ENCODE measurements at places on chromosomes 13 and 19.
A peak's percentile ranks its signal among the peaks of the same experiment; 100 is the strongest.

GRCh38 chr19:57363688-57364181 is 384 bp downstream of the TRAPPC2B start:
- no peak for DNase-seq

GRCh38 chr19:39032063-39032918 is at the start of gene FBXO27:
Gene FBXO27 (minus strand): TSS chr19:39032549. CDS start chr19:39032227, 322 bp downstream.
- DNase-seq, result no peak

DNA sequence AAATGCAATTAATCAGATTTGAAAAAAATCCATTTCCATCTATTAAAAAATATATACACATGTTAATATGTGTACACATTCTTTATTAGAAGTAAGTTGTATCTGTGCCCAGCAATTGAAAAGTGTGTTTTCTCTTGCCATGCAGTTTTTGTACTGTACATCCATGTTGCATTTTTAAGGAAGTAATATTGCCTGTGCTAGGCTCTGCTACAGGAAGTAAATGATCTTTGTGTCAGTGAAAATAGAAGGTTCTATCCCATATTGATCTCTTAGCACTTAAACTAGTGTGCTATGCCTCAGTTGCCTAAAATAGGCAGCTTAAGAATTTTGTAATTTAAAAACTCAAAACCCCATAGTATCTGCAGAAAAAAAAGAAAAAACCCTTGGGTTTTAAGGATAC is 122.5 kb downstream of the CDK8 start:
- DNase-seq, result no peak

DNA sequence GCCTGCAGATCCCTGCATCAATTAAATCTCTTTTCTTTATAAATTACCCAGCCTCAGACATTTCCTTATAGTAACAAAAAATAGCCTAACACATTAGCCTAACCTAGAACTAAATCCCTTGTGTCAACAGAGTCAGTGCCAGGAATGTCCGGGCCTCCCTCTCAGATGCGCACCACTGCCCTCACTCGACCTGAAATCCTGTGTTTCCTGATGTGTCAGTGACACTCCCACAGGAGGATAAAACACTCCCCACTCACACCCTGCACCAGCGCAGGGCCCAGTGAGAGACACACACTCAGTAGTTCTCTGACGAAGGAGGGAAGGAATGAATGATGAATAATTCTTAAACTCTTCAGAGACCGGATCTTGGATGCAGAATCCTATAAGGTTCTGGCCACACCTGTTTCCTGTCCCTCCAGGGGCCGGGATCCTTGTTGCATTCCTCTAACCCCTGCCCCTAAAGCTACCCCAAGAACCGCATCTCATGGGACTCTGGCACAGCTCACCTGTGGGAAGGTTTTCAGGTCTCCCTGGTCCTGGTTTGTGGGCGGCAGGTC is 3.1 kb downstream of the CEACAM3 start:
- no peak for DNase-seq

DNA sequence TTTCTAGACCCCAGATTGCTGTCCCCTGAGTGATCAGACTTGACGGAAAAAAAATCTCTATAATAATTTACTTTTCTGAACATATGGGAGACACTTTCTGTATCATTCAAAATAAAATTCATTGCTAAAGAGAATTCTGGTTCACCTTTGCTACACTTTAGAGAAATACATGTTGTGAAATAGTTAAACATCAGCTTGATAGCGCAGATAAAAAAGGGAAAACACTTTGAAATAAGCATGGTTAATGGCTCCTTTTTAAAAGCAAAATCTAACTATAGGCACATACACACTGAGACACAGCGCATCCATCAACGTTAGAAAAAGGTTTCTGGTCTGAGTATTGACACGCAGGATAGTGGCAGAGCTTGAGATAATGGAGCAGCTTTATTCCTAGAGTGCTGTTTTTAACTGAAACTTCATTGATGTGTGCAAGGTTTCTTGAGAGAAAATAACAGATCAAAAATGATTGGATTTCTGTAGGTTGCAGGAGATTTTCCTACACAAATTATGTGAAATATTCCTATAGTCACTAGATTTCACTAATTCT is 341.2 kb downstream of the MZT1 start:
- no peak for DNase-seq

DNA sequence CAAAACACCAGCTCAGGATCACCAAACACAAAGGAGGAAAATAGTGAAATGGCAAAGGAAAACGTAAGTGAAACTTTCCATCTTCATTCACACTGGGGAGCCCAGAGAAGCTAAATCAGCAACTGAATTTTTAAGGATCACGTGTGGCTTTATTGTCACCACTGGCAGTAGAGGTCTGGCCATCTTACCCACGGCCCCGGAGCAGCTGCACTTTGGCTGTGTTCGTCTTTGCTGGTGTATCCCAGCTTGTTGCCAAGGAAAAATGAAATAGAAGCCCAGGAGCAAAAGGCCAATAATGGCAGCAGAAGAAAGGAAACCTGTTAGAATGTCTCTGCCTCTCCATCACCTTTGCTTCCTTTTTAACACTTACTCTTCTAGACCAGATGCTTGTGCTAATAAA is 274.7 kb downstream of the FOXO1 start:
- DNase-seq, result no peak

GRCh38 chr13:40390401-40390916 is 276.0 kb downstream of the FOXO1 start:
- DNase-seq, result no peak

DNA sequence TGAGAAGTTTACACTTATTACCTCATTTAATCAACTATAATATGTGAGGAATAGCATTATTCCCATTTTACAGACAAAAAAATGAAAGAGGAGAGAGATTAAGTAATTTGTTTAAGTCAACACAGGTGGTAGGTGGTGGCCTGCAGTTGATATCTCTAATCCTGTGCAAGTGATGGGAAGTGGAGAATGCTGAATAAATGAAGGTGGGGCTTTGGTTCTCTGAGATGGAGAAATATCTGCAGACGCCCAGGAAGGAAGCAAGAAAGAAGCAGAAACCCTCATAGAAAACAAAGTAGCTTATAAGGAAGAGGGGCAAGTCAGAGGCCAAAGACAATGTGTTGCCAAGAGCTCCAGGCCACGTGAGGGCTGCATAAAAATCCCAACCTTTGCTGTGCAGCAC is 274.3 kb downstream of the NHLRC3 start:
- DNase-seq, result no peak

DNA sequence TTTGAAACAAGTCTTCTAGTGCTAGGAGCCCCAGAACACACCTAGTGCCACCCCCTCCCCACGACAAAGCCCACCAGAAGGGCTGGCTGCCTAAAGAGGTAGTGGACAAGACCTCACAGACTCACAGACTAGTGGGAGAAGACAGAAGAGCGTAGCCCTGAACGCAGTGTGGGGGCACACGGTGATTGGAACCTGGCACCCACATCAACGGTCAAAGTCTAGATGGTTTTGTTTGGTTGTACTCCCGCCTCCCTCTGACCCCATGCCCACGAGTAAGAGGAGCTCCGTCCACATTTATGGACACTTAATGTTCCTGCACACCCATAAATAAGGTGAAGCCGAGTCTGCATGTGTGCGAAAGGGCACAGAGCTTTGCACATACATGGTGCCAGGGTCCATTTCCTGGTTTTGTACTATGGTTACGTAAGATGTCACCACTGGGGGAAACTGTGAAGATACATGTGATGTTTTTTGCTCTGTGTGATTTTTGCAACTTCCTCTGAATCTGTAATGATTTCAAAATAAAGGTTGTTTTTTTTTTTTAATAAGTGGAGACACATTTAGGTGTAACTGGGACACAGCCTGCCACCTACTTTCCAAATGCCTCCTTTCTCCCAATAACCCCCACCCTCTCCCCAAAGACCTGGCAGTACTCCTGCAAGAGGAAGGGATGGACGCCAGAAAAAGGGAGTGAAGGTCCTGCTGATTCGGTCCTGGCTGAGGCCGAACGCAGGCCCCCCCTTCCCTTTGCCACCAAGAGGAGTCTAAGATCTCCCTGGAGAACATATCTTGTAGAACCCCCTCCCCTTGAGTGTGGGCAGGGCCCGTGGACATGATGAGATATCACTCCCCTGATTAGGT is 72.8 kb downstream of the GNG7 start:
- no peak for DNase-seq

- DNase-seq, result no peak
Observed at GRCh38 chr13:38308736-38309135, 40.9 kb upstream of the UFM1 start.

GRCh38 chr19:33298146-33298911 is 4.0 kb downstream of the CEBPA start:
- DNase-seq, result no peak

DNA sequence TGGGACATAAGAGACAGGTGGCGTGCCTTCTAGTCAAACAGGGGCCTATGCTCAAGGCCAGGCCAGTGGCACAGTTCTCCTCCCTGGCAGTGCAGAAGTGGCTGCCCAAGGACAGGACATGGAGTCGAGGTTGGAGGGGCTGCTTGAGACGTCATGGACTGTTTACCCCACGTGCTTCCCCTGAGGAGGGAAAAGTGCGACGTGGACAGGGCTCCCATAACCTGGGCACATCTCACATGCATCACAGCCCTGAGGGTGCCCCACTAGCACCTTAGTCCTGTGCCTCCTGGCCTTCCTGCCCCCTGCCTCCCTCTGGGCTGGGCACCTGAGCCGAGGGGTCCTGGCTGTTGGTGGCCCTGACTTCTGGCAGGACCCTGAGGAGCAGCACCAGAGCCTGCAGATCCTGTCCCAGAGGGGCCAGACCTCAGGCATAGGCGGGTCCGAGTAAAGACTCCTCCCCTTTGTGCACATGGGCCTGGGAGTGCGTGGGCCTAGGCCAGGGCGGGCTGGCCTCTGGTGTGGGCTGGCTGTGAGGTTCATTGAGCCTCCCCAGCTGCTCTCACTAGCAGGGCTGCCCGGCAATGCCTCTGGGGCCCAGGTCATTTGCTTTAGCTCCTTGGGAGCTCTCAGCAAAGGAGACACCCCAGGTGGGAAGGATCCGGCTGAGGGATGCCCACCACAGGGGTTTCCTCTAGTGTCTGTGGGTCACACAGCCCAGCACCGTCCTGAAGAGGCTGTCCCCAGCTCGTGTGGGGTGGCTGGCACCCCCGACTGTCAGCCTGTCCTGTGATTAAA is 65.7 kb downstream of the CEBPG start:
- no peak for DNase-seq

GRCh38 chr19:13838435-13839129 is 38.4 kb upstream of the NANOS3 start:
- no peak for DNase-seq

GRCh38 chr13:23583491-23583890 is 13.3 kb downstream of the TNFRSF19 start:
- DNase-seq, result no peak

DNA sequence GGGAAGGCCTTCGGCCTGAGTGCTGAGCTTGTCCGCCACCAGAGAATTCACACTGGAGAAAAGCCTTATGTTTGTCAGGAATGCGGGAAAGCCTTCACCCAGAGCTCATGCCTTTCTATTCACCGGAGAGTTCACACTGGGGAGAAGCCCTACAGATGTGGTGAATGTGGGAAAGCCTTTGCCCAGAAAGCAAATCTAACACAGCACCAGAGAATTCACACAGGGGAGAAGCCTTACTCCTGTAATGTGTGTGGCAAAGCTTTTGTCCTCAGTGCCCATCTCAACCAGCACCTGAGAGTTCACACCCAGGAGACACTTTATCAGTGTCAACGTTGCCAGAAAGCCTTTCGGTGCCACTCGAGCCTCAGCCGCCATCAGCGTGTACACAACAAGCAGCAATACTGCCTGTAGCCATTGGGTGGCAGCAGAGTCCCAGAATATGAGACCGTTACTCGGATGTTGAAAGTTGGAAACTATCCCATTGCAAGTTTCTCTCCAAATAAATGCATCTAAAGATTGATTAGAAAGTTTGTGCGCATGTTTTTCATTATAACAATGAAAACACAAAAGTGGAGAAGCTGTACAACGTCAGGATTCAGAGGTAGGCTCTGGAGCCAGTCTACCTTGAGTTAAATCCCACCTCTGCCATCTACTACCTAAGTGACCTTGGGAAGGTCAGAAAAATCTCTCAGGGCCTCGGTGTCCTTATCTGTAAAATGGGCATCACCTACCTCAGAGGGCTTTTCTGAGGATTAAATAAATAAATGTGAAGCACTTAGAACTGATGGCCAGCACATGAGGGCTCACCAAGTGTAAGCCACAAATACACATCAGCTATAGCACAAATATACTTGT is 21.1 kb downstream of the ZNF473 start:
- DNase-seq, result peak; percentile 21

DNA sequence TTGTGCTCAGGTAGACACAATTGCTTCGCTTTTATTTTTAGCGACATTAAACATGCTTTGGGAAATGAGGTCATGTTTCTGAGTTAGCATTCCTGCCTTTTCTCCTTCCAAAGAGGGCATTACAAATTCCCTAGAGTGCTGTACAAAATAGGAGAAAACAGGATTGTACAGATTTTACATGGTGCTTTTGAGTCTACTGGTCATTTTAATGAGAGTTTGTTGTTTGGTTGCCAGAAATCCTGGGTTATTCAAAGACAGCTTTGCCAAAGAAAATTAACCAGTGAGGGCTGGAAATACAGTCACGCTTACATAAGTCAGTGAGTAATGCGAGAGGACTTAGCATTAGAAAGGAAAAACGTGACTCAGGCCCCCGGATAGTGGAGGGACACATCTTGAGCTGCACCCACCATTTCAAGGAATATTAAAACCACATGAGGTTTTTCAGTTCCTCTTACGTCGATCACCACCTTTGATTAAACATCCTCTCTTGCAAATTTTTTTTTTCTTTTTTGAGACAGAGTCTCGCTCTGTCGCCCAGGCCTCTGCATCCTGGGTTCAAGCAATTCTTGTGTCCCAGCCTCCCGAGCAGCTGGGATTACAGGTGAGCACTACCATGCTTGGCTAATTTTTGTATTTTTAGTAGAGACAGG is 55.4 kb downstream of the SACS start:
- peak; percentile 77 for DNase-seq

GRCh38 chr19:5507065-5507909 is 52.1 kb downstream of the ZNRF4 start:
- no peak for DNase-seq

GRCh38 chr19:35033067-35034004 is 3.1 kb downstream of the SCN1B start:
- no peak for DNase-seq

- DNase-seq, result no peak
Observed at GRCh38 chr13:106161146-106161545, 374.3 kb downstream of the EFNB2 start.

- no peak for DNase-seq
Observed at GRCh38 chr13:45527699-45528462, 63.1 kb downstream of the COG3 start.

GRCh38 chr13:75512253-75512652 is 25.4 kb downstream of the COMMD6 start:
- no peak for DNase-seq

- peak; percentile 36 for DNase-seq
Observed at GRCh38 chr19:51131780-51132680, 7.3 kb downstream of the SIGLEC9 start.

- no peak for DNase-seq
Observed at GRCh38 chr13:51269039-51269438, 46.8 kb downstream of the FAM124A start.

- DNase-seq, result no peak
Observed at GRCh38 chr13:68099631-68100030, 869.5 kb upstream of the PCDH9 start.

GRCh38 chr19:46132508-46133100 is 8.1 kb upstream of the IGFL3 start:
- DNase-seq, result no peak

- peak; percentile 83 for DNase-seq
Observed at GRCh38 chr19:42420055-42420544, 7.1 kb downstream of the LIPE start.

Data from activated CD4-positive, alpha-beta T cell treated with anti-CD3 and anti-CD28 coated beads, Interleukin-2, amount 50 U/mL, for 16 hours (primary cell).